NCI-H460 (cell line): ENCODE measurements at places on chromosomes 2 and 18.

- no peak for DNase-seq
Measured at GRCh38 chr18:32851936-32852335, 79.1 kb upstream of the KLHL14 start.

DNA sequence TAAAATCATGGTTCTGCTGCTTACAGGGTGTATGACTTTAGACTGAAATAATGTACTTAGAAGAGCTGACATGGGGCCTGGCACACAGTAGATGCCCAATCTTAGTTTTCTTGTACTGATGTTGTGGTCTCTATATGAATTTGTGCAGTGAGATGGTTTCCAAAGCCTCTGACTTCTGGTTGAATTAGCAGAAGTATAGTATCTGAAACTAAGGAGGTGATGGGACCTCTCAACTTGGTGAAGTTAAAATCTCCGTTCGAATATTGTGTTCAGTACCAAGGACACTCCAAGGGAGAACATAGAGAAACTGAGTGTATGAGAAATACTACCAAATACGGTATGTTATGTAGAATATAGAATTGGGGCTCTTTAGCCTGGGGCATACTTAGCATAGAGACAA, 120.9 kb downstream of the ANTXR1 start:
- no peak for DNase-seq

DNA sequence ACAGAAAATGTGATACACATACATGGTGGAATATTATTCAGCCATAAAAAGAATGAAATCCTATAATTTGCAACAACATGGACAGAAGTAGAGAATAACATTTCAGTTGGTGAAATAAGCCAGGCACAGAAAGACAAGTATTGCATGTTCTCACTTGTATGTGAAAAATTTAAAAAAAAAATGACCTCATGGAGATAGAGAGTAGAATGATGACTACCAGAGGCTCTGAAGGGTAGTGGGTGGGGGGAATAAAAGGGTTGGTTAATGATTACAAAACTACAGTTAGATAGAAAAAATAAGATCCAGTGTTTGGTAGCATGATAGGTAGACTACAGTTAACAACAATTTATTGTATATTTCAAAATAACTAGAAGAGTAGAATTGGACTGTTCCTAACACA, 24.5 kb downstream of the PRKD3 start:
- DNase-seq = no peak

DNA sequence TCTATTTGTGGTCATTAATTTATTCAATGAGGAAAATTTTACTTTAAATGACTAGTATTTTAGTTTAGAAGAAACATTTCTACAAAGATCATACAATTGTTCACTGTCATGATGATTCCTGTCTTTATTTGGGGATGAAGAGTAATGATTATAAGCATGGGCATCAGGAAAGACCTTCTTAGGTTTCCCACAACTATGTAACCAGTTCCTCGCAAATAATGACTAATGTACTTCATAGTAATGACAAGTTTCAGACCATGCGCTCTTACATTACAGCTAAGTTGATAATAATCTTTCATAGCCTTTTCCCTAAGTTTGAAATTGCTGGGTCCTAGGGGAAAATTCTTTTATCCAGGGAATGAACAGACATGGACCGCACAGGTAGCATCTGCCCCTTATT, 90.5 kb downstream of the MYO5B start:
- DNase-seq = no peak

DNA sequence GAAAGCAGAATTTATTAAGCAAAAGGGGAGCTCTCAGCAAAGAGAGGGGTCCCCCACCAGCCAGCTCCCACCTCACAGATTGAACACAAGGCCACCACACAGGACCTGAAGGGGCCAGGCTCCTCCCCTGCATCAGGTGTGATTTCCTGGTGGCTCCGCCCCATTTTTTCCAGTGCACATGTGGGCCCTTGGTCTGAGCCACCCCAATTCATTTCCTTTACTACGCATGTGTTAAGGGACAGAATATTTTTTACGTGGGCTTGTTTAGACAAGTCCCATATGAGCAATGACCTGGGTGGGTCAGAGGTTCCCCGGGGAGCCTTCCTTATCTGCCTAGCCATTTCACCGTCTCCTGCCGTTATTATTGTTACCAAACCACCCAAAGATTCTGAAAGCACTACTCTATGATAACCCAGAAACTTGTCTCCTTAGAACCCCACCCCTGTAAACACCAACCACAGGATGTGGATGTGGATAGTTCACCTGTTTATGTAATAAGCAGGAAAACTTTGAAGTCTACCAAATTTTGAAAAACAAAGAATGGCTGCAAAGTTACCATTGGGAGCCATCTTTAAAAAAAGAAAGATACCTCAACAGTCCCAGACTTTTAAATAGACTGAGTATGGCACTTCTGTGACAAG, 191.7 kb downstream of the CD226 start:
- DNase-seq = no peak

GRCh38 chr2:205660521-205661124, 21.7 kb upstream of the NRP2 start:
- DNase-seq = no peak

- no peak for DNase-seq
Measured at GRCh38 chr2:7346336-7346735, 429.1 kb downstream of the RNF144A start.

- DNase-seq = no peak
Measured at GRCh38 chr2:178845566-178846457, 38.6 kb upstream of the TTN start.

GRCh38 chr2:153986488-153987229, 114.9 kb downstream of the GALNT13 start:
- peak; percentile 84 for DNase-seq

DNA sequence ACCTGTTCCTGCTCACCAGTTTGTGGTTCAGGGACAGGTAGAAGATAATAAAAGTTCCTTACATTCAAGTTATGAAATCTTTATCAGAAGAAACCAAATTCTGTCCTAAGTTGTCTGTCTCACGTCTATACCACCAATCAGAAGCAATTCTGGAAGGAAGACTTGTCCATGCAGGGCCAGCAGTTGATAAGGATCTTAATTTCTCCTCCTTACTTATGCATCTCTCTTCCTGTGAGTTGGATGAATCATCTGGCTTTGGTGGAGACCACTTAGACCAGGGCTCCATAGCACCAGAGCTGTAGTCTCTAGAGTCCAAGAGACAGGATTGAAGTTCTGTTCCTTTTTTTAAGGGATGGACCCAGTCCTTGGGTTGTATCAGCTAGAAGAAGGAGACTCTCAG, 106.5 kb downstream of the APOB start:
- DNase-seq = no peak

- DNase-seq = no peak
Measured at GRCh38 chr2:102657770-102658169, 38.4 kb downstream of the SLC9A2 start.

- DNase-seq = no peak
Measured at GRCh38 chr2:153100151-153100550, 378.4 kb downstream of the RPRM start.

GRCh38 chr2:111671426-111672150, 212.4 kb downstream of the ANAPC1 start:
- peak; percentile 75 for DNase-seq

- no peak for DNase-seq
Measured at GRCh38 chr2:15810477-15811150, 129.7 kb upstream of the MYCN start.

GRCh38 chr2:14932285-14932684, 299.8 kb downstream of the LRATD1 start:
- DNase-seq = no peak

- DNase-seq = no peak
Measured at GRCh38 chr2:47388888-47389287, 14.1 kb upstream of the MSH2 start.

DNA sequence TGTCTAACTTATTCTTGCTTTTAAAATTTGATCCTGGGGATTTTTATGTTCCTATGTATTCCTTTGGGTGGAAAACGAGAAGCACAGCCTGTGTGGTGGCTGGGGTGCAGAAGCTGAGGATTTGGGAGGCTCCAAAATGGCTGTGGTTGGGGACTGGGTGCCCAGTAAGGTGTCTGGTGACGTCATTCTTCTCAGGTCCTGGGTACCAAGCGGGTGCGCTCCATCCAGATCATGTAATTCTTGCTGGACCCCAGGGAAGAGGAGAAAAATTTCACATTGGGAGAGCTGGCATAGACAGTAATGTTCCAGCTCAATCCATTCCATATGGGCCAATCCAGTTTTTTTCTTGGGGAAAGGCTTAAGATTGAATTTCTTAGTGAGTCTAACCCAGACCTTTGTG, 61.1 kb upstream of the THOC1 start:
- DNase-seq = no peak

- no peak for DNase-seq
Measured at GRCh38 chr2:177245010-177245422, 19.5 kb downstream of the NFE2L2 start.

GRCh38 chr2:8447610-8448221, 234.1 kb upstream of the ID2 start:
- no peak for DNase-seq

DNA sequence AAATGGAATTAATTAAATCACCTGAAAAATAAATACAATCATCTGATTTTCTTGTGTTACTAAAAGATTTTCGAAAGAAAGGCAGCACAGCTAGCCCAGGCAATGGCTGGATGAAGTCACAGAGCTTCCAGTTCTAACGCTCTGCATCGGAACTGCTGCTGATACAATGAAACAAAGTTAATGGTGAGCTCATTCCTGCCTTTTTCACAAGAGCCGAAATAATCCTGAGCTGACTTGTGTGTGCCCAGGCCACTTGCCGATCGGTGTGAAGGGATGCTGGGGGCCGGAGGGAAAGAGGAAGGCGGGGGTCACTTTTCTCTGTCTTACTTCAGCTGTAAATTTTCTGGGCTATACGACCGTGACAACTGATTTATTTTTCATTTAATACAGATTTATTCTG, 149.5 kb downstream of the INO80D start:
- DNase-seq = no peak

- DNase-seq = no peak
Measured at GRCh38 chr2:141633132-141633531, 497.7 kb downstream of the LRP1B start.

- DNase-seq = no peak
Measured at GRCh38 chr2:182542501-182543258, 115.8 kb upstream of the PDE1A start.

DNA sequence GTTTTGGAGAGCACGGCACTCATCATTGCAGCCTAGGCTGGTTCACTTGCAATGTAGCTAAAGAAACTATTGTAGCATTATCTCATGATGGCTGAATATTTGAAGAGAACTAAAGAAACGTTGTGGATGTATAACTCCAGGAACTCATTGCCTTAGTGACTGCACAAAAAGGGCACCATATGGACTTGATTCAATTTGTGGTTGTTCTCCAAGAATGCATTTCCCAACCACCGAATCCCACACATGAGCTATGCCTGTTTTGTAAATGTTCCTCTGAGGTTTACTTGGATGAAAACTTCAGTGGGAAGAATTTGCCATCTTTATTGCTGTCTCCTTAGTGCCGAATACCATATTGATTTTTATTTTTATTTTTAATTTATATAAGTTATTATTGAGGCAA, 43.5 kb downstream of the DOK6 start:
- DNase-seq = no peak

DNA sequence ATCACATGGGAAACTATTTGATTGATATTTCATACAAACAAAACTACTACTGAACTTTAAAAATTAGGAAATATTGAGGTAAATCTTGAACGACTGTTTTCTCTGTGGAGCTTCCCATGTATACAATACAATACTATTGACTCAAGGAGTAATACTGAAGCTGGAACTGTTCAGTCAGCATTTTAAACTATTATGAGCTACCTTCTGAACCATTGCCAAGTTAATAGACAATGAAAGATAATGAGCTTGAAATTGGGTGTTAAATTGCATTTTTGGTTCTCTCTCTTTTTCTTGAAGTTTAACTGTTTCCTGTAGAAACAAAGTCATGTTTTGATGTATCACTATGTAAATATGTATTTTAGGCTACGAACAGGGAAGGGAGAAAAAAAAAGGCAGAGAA, 569.2 kb downstream of the ZEB2 start:
- no peak for DNase-seq

DNA sequence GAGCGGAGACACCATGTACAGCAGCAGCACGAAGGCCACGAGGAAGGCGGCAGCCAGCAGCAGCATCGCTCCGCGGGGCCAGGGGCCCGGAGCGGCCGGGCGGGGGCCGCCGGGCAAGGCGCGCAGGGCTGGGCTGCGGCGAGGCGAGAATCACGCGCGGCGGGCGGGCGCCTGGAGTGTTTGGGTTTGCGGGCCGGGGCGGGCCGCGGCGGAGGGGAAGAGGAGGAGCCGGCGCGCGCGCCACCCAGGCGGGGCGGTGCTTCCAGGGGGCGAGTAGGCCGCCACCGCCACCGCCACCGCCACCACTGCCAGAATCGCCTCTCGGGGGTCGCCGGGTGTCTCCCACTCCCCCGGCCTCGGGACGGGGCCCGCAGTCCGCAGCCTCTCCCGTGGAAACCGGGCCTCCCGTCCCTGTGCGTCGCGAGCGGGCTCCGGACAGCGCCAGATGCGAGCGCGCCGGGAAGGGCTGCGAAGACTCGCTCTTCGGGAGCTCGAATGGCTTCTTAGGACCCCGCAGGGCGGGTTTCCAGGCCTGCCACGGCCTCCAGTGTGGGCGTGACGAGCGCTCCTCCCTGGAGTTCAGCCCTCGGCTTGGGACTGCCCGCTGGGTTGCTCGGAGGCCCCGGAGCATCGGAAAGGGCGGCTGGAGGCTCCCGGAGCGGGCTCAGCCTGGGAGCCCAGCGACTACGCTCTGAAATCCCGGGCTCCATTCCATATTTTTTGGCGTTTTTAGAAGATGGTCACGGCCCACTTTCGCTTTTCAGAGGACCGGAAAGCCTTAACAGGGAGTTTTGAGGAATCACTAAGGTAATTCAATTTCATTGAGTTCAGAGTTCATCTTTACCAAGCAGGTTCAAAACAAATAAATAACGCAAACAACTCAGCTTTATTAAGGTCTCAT, at the start of gene KDSR:
TSS of gene KDSR (minus strand) at position 154 of the 901 bp plus-strand sequence. CDS start at position 66, 88 bp downstream.
- peak; percentile 95 for DNase-seq

GRCh38 chr2:195475336-195475735, 181.7 kb upstream of the SLC39A10 start:
- DNase-seq = no peak

DNA sequence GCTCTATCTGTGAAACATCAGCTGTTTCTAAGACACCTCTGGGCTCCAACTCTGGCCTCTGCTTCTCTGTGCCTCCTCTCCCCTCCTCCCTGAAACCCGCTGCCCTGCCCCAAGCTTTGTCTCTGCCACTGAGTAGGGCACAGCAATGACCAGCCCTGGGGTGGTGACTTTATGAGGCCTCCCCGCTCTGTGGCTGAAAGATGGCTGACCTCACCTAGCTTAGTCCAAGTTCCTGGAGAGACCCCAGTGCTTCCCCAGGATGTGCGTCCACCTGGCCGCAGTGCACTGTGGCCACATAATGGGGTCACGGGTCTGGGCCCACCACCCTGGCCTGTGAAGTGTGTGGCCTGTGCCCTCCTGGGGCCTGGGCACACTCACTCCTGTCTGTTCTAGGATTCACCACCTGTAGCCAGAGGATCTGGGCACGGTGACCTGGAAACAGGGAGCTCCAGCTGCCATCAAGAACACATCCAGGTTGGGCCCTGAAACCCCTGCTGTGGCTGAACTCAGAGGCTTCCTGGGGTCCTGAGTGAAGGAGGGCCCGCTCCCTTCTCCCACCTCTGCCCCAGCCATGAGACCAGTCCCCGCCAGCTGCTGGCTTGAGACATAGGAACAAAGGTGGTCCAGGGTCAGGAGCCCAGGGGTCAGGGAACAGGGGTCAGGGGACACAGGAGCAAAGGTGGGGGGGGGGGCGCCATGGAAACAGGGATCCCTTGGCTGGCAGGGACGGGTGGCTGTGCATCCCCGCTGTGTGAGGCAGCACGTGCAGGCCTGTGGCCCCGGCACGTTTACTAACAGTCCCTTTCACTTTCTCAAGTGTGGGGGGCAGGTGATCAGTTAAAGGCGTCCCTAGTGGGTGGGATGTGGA, 29.3 kb upstream of the OTOS start:
- no peak for DNase-seq

GRCh38 chr2:85481818-85482777, 56.9 kb upstream of the MAT2A start:
- DNase-seq = no peak
